ENCODE measurements at places on chromosomes 7 and 10.

GRCh38 chr10:122096705-122097104 is 107.7 kb downstream of the TACC2 start:
- no peak for DNase-seq

GRCh38 chr10:55104738-55105137 is 303.7 kb upstream of the PCDH15 start:
- DNase-seq: no peak

- DNase-seq: no peak
Observed at GRCh38 chr7:40885503-40885902, 750.7 kb downstream of the SUGCT start.

- DNase-seq: no peak
Observed at GRCh38 chr10:43128958-43129706, 9.1 kb upstream of the CSGALNACT2 start.

GRCh38 chr10:58715061-58715460 is 202.4 kb downstream of the BICC1 start:
- DNase-seq: no peak

DNA sequence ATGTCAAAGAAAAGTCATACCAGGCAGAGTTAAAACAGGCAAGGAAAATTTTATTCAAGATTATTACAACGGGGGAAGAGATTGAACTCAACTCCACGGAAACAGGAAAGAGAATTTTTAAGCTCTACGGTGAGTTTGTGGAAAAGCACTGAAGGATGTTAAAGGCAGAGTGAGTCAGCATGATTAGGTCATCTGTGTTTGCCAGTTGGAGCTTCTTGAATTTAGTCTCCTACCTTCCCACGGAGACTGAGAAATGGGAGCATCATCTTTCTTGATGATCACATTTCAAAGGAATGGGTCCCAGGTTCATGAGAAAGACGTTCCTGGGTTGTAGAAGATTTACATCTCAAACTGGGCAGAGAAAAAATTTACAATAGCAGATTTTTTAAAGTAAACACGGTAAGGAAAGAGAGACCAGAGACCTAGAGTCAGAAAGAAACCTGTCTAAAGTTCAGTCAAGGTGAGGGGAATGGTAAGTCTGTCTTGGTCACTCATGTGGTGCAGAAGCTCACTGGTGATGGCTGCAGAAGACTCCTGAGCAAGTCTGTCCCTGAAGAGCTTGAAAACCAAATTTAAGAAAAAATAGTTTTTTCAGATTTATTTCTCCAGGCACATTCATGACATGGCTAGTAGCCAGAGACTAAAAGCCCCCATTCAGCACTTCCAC is 516.9 kb upstream of the LRRN3 start:
- DNase-seq: no peak

- DNase-seq: no peak
Observed at GRCh38 chr7:151077705-151078232, 2.8 kb downstream of the FASTK start.

DNA sequence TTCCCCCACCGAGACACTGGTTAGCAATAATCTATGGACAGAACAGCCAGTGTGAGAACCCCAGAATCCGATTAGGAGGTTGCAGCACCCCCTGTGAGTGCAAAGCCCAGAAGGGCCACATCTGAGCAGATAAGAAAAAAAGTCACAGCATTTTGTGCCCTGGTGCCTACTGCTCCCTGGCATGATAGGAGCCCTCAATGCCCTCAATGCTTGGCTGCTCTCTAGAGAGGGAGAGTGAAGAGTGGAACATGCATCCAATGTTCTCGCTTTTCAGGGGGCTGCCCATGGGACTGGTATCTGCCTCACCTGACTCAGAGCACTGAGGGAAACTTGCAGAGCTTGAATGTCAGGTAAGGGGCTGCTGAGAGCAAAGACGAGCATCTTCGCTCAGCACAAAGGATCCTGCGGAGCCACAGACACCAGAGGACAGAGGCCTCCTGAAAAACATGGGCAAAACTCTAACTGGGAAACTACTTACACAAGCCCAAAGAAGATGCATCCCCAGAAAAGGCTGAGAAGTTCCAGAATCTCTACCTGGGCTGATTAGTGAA is 98.0 kb upstream of the FAM20C start:
- no peak for DNase-seq

GRCh38 chr10:69576334-69577011 is 3.3 kb upstream of the NEUROG3 start:
- no peak for DNase-seq

- no peak for DNase-seq
Observed at GRCh38 chr7:1243964-1244416, 11.3 kb downstream of the UNCX start.

- no peak for DNase-seq
Observed at GRCh38 chr7:23334482-23335056, 35.4 kb downstream of the MALSU1 start.
